ENCODE measurements at places on chromosomes 13 and 19.

- no peak for DNase-seq
These were observed 221.8 kb downstream of the LACC1 start for GRCh38 chr13:44101347-44102083.

DNA sequence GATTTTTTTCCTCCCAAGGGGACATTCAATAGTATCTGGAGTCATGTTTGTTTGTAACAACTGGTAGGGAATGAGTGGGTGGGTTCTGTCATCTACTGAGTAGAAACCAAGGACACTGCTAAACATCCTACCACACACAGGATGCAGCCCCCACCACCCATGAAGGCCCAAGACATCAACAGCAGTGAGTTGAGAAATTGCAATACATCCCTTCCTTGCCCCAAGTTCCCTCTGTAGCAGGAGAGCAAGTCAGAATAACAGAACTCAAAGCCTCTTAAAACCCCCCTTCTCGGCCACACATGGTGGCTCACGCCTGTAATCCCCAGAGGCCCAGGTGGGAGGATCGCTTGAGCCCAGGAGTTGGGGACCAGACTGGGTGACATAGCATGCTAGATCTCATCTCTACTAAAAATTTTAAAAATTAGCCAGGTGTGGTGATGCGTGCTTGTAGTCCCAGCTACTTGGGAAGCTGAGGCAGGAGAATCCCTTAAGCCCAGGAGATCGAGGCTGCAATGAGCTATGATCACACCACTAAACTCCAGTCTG lies 2.4 kb upstream of the CYP2F1 start:
- no peak for DNase-seq

DNA sequence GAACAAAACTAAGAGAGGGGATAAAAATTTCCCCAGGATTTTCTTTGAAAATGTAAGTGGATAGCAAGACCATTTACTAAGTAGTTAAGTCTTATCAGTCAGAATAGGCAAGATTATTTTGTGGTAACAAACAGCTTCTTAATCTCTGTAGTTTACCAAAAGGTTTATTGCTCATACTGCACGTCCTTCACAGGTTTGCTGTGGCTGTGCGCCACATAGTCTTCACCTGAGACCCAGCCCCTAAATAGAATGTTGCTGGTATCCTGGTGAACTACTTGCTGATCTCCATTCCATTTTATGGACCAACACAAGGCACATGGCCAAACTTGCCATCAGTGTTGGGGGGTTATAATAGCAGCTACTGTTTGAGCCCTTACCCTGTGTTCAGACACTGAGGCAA lies 44.6 kb downstream of the FNDC3A start:
- no peak for DNase-seq

GRCh38 chr19:1471515-1472160 lies 7.4 kb downstream of the C19orf25 start:
- DNase-seq, result no peak

GRCh38 chr13:105573136-105573535 lies 962.3 kb downstream of the EFNB2 start:
- no peak for DNase-seq

- no peak for DNase-seq
These were observed 305.6 kb downstream of the COG6 start for GRCh38 chr13:39961036-39961435.

DNA sequence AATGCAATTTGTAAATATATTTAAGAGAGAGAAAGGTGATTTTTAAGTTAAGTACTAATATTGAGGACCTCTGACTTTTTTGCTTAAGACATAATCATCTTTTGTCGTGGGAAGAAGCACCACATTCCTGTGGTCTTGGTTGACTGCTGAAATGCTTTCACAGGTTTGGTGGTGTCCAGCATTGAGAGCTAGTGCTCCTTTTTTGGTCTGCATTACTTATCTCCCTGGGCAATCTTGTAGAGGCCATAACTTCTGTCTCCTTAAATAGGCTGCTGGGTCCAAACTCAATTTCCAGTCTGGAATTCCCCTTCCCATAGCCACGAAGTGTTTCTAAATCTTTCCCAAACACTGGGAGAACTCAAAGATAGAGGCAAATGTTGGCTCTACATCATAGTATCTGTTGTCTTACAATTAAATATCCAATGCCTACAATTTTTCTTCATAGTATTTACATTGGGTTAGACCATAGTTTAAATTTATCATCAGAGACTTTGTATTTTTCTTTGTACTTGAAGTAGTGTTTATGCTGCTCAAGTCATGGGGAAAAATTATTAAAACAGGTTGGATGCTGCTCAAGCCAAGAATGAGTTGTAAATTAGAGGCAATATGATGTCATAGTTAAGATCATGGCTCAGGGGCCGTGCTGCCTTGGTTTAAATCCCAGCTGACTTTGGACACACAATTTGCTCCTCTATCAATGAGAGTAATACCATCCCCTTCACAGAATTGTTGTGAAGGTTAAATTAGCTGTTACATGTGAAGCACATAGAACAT lies 105.6 kb downstream of the POSTN start:
- DNase-seq, result no peak

- DNase-seq, result no peak
These were observed 8.2 kb downstream of the CAPN12 start for GRCh38 chr19:38736036-38736412.

- DNase-seq, result no peak
These were observed 22.2 kb upstream of the ERVV-1 start for GRCh38 chr19:52991484-52991883.

GRCh38 chr19:17751103-17751911 lies at the start of gene FCHO1:
FCHO1 (plus strand) TSS chr19:17751477; CDS start chr19:17755165, 3,688 bp downstream.
- DNase-seq, result peak; percentile 65

- DNase-seq, result no peak
These were observed 185.3 kb downstream of the TBC1D4 start for GRCh38 chr13:75296641-75297040.

- no peak for DNase-seq
These were observed 19.8 kb downstream of the GP6 start for GRCh38 chr19:55018216-55018615.

DNA sequence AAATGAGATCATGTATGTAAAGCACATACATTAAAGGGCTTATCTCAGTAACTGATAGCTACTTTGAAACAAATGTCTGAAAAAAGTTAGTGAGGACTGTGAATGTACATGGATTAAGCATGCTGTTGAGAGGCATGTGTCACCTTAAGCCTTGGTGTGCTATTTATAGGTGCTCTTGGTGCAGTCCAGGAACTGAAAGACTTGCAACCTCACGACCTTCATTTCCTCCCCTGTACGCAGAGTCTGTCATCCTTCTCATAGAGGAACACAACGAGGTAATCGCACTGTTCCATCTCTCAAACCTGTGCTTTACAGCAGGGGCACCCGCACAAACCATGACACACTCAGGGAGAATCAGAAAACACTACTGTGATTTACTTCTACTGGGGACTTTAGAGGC lies 65.6 kb downstream of the UFM1 start:
- no peak for DNase-seq

- DNase-seq, result no peak
These were observed 1.5 kb upstream of the ARGLU1 start for GRCh38 chr13:106569233-106570095.

DNA sequence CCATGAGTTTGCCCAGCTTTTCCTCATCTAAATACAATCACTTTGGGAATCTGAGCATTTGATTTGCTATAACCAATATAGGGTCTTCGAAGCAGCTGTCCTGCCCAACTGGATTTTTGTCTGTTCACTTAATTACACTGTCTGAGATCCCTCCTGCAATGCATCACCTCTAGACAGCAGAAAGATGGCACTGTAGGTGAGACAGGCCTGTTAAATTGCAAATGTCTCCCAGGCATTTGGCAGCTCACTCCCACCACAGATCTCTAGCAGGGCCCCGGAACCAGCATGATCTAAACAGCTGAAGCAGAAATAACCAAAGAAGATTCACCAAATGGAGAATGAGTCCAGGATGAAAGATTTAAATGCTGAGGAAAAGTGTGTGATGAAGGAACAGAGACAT lies 41.9 kb upstream of the SERPINE3 start:
- no peak for DNase-seq

GRCh38 chr13:23652909-23653726 lies 82.9 kb downstream of the TNFRSF19 start:
- no peak for DNase-seq

DNA sequence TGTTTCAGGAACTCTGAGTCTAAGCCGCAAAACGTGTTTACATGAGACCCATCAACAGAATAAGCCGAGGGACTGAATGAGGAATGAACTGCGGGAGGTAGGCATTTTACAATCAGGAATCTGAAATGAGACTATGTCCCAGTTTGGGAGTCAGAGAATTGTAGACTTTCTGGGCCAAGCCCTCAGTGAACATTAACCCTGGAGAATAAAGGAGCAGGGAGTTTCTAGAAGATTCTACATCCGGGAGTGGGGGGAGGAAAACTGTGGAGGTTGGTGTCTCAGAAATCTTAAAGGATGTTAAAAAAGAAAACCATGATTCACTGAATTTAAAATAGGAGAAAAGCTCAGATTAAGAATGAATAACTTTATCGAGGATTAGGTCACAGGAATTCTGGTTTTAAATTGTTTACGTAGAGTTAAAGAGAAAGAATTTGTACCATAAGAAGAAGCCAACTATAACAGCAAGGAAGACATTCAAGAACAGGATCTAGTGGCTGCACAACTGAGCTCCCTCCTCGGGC lies 18.5 kb downstream of the RFX2 start:
- DNase-seq, result no peak

DNA sequence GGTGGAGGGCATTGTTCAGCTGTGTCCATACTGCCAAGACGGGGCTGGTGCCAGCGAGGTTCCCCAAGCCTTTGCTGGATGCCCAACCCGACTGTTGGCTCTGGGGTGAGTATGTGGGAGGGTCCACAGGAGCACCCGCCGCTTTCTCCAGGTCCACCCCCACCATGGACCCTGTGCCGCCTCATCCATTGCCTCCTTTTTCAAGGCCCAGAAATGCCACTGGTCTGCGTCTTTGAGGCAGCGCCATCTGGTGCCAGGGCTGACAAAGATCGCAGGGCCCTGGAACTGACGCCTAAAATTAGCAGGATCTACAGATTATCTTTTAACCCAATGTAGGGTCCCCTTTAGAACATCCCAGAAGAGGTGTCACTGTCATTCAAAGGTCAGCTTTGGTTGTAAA lies 34.6 kb downstream of the NFIX start:
- no peak for DNase-seq

DNA sequence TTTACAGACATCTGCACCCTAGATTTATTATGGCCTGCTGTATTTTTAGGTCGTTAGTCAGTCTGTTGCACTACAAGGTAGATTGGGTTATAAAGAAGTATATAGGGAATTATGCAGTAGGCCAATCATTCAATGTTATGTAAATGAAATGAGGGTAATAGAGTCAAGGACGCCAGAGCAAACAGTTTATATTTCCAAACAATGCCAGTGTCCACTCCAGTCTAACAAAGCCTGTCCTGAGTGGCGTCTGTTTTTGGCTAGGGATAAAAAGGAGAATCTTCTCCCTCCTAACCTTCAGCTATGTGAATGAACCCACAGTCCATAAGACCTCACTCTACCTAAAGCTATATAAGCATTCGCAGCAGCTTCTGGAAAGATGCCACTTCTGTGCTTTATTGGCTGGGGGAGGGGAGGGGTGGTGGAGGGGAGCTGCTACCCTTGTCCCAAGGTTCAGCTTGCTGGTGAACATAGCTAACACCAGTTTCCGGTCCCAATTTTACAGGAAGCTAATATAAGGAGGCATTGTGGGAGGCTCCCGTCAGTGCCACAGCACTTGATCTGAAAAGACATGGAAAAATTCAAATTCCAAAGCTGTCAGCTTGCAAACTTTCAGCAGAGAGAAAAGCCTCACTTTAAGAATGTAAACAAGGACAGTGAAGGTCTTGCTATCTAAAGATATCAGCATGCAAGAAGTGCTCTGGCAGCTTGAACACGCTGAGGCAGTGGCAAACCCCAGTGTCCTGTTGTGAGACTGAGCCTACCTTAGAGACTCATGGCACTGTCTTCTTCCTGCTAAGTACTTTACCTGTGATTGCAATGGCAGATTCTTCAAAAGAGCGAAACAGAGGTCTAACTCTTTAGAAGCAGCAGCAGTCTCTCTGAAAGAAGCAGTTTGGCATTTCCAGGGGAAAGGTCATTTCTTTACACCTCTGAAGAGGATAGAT lies 369.9 kb downstream of the PCDH9 start:
- no peak for DNase-seq

GRCh38 chr19:37980419-37981170 lies 73.6 kb downstream of the SIPA1L3 start:
- DNase-seq, result no peak

DNA sequence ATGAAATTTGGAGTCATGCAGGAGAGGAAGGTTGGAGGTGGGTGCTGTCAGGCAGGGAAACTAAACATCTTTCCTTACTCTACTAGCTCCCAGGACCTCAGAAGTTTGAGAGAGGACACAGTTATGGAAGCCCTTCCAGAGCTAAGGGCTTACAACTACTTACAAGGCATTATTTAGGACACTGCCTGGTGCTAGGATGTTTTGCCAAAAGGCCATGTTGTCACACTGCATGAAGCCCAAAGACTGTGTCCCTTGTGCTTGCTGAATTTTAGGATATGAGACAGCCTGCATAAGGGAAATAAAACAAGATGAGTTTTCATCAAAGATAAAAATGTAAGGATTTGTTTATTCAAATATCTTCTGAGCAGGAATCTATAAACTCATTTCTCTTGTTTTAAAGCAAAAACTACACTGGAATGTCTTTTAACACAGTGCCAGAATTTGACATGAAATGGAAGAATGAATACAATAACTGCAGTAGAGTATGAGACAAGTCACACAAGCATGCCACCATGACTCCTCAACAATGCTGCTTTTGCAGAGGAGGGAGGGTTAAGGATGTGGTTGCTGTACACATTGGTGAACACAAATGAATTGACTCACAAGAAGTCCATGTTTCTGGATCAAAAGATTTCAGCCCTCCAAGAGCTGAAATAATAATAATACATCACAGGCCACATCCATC lies 258.4 kb downstream of the SPRY2 start:
- DNase-seq, result no peak

DNA sequence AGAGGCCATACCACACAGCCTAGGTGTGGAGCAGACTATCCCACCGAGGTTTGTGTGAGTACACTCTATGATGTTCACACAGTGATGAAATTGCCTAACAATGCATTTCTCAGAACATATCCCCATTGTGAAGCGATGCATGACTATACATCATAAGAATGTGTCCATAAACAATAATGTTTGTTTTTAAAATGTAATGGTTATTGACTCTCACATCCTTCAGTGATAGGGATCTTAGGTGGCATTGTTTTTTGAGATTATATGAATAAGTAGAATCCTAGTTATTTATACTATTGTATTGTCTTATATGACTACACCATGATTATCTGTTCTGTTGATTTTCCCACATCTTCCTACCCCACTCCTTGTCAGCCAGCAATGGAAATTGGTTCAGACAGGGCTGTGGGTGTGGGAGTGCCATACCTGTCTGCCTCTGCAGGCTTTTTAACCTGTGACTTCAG lies 13.6 kb downstream of the CCNA1 start:
- no peak for DNase-seq

- DNase-seq, result no peak
These were observed 135.0 kb downstream of the DLEU7 start for GRCh38 chr13:50708461-50708860.

DNA sequence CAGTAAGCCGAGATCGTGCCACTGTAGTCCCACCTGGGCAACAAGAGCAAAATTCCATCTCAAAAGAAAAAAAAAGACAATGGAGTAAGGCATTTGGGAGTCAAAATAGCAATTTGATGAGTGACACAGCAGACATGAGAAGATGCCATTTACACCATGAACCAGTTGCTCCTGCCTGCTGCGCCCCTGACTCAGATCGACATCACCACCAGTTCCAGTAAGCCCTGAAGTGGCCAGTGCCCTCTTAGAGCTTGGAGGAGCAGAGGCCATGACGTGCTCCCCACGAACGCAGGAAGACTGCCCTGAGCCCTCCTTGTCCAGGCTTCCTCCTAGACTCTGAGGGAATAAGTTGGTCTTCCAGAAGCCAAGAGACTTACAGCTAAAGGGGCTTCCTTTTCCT lies 339.2 kb downstream of the MYO16 start:
- no peak for DNase-seq
